ENCODE measurements at places on chromosomes 7 and 10.

GRCh38 chr7:43142703-43143102, 30.3 kb downstream of the HECW1 start:
- no peak for DNase-seq

DNA sequence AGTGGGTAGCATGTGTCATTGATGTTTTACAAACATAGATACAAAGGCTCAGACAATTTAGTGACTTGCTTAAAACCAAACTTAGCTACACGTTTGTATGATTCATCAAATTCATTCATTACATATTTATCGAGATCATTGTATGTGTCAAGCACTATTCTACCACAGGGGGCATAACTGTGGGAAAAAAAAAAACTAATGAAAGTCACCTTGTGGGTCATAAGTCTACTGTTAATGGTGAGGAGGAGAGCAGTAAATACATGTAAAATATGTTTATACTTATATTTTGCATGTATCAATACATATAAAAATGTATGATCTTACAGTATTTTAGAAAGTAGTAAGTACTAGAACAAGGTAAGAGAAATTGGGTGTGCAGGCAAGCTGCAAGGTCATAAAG, 933.8 kb downstream of the IPMK start:
- DNase-seq, result no peak

DNA sequence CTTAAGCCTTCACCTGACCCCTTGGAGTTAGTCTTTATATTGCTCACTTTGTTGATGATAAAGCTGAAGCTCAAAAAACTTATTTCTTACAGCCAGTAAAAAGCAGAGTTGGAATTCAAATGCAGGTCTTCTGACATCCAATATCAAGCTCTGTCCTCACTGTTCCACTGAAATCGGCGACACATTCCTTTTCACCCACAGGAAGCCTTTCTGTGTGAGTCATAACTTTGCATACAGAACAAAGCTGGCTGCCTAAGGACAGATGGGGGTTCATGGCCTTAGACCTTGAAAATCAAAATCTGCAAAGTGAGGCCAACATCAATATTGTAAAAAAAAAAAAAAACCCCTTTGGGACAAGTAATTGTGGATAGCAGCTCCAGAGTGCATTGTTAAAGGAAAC, 21.8 kb upstream of the AKR1B1 start:
- no peak for DNase-seq

GRCh38 chr10:70758757-70759514, 26.2 kb downstream of the TBATA start:
- DNase-seq, result peak; percentile 68

- peak; percentile 5 for DNase-seq
Observed at GRCh38 chr10:129467359-129468064, 471 bp downstream of the MGMT start.

Data from effector memory CD8-positive, alpha-beta T cell (primary cell).